ENCODE measurements at places on chromosomes 4 and X.

DNA sequence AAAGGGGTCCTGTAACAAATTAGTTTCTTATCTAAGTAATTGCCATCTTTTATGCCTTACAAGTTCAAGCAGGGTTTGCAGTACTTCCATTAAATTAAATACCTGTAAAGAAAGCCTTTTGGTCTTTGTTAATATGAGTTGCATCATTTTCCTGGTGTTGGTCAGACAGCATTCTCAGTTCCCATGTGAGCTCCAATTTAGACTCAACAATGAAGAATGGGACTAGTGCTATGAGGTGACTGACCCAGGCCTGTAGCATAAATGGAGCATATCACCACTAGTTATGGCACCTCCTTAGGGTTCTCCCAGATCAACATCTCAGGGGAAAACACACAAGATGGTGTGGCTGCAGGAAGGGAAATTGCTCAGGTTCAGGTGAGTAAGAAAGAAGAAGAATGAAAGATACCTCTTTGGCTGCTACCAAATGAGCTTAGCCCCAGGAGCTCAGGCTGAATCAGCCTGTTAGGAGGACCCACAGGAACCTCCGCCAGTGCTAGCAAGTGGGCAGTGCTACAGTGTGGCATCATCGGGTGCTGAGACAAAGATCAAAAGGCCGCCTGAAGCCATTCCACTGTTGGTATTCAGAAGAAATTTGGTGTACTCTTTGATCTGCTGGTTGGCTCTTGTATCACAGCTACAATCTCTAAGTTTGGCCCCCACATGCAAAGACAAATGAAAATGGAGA is 1.8 kb downstream of the TTC29 start:
- no peak for DNase-seq

- DNase-seq: no peak
Measured at GRCh38 chr4:1151541-1151940, 20.8 kb downstream of the SPON2 start.

DNA sequence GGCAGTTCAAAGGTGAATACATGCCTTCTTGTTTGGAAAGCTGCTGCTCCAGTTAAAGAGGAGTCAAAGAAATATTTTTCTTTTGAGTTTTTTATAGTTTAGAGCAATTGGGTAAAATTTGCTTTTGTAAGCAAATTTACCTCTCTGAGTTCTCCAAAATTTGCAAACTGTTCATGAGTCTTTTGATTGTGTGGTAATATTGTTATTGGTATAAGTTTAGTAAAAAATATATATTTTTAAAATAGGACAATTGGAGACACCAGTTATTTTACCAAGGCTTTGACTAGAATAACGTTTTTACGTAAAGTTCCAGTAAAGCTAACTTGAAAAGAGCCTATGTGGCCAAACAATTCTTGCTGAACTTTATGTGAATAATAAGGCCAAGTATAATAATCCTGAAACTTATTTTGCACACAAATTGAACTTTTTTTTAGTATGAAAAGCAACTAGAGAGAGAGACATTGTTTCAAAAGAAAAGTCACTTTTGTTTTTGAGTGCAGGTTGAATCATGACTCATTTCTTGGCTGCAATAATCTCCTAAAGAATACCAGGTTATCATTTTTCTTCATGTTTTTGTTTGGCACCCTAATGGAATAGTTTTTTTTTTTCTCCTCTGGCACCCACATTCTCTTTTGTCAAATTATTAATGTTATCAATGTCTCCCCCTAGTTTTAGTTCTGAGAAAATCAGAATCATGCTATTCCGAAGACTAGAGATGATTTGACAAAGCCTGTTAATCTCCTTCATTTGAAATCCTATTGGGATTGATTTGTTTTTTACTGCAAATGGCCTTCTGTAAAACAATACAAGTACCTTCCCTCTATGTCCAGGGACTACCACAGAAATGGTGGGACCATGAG is 57.1 kb downstream of the UGT2B10 start:
- no peak for DNase-seq

- no peak for DNase-seq
Measured at GRCh38 chr4:6470502-6471306, 1.7 kb downstream of the PPP2R2C start.

GRCh38 chr4:159138436-159138835 is 35.6 kb downstream of the RAPGEF2 start:
- no peak for DNase-seq

DNA sequence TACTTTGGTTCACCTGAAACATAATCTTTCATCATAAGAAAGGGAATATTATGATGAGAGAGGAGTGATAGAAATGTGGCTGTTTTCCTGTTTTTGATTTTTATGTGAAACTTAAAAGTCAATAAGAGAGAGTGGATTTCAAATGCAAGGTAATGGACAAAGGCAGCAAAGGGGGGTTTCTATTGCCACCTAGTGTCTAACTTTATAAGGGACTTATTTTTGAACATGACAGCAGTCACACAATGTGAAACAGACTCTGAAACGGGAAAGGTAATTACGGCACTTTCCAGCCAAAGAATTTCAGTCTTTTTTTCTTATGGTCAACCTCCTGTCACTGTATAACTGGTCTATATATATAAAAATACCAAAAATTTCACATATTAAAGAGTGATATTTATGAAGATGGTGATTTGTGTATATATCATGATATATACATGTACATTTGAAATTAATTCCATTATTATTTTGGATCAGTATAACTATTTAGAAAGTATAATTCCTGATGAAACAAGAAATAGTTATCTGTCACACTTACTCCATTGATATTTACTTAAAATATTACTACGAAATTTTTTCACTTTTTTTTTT is 127.1 kb downstream of the FBXO8 start:
- no peak for DNase-seq

DNA sequence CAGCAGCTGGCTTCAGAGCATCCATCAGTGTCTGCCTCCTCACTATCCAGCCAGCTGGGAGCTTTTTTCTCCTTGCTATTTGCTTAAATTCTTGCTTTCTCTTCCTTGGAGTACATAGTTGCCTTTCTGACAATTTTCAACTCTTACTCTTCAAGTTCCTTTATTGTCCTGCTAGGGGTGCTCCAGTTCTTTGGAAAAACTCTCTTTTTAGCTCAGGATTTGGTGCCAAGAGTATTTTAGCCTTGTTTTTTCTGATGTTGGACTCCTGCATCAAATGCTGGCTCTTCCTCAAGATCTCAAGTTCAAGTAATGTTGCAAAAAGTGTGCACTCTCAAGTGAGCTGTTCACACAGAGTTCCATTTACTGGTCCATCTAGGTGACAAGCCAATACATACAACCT is 126.4 kb downstream of the KDR start:
- DNase-seq: no peak

- DNase-seq: no peak
Measured at GRCh38 chrX:140766024-140766611, 56.6 kb downstream of the LINC00632 start.

DNA sequence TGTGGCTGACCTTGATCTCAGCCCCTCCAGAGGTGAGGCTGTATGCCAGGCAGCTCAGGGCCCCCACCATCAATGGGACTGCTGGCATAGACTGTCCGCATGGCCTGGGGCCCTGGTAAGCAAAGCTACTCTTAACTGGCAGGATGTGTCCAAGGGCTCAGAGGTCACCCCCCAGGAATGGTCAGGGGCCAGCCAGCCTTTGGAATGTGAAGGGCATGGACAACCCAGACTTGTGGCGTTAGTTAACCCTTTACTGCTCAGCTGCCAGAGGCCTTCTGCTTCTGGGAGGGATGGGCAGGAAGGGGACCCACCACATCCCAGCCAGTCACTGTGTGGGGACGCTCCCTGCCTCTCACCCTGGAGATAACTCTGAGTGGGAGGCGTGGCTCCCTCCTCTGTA is 80.1 kb upstream of the PSAPL1 start:
- DNase-seq: no peak

GRCh38 chr4:6523251-6523650 is 50.8 kb upstream of the PPP2R2C start:
- no peak for DNase-seq

- DNase-seq: no peak
Measured at GRCh38 chr4:4289055-4289454, 899 bp downstream of the LYAR start.

DNA sequence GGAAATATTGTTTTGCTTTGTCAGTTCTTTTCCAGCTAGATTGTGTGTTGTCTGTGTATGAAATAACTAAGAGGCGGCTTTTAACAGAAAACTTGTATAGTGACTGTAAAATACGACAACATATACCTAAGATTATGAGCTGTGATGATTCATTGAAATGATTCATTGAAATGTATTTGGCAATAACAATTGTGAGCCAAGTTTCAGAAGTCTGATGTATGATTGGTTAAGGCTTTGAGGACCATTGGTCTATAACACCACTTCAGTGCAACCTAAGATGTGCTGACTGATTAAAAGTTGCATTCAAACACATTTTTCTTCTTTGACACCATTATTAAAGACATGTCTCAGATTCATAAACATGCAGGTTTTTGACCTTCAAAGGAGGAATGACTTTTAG is 76.6 kb downstream of the PTPN13 start:
- DNase-seq: no peak

- no peak for DNase-seq
Measured at GRCh38 chrX:75114638-75115037, 41.4 kb downstream of the ABCB7 start.

DNA sequence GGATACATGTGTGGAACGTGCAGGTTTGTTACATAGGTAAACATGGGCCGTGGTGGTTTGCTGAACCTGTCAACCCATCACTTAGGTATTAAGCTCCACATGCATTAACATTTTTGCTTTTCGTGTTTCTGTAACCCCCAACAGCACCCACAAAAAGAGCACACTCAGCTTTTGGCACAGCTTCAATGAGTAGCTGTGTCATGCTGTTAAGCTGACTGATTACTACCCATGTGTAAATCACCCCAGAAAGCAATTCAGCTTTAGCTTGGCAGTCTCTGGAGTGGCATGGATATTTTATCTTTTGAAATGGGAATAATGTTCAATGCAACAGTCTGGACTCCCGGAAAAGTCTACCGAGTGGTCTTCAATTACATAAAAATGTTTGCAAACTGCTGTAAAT is 734.3 kb downstream of the STIM2 start:
- no peak for DNase-seq

GRCh38 chrX:47751670-47752069 is 85.0 kb upstream of the ZNF81 start:
- no peak for DNase-seq
